ENCODE measurements at places on chromosomes 1 and 21.

DNA sequence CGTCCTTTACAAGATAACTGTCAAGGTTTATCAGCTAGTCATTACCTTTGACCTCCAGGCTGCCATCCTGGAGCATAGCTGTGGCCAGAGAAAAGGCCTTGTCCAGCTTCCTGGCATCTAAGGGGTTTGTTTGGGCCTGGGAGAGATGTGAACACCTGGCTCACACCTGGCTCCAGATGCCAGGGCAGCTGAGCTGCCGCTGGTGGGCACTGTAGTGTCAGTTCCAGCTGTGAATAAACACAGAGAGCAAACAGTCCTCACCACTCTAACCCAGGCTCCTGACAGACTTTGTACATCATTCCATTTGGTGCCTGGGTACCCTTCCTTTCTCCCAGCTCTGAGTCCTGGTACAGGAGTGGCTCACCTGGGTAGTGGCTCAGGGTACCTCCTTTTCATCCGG, 14.3 kb upstream of the KCNA10 start:
- DNase-seq: no peak

DNA sequence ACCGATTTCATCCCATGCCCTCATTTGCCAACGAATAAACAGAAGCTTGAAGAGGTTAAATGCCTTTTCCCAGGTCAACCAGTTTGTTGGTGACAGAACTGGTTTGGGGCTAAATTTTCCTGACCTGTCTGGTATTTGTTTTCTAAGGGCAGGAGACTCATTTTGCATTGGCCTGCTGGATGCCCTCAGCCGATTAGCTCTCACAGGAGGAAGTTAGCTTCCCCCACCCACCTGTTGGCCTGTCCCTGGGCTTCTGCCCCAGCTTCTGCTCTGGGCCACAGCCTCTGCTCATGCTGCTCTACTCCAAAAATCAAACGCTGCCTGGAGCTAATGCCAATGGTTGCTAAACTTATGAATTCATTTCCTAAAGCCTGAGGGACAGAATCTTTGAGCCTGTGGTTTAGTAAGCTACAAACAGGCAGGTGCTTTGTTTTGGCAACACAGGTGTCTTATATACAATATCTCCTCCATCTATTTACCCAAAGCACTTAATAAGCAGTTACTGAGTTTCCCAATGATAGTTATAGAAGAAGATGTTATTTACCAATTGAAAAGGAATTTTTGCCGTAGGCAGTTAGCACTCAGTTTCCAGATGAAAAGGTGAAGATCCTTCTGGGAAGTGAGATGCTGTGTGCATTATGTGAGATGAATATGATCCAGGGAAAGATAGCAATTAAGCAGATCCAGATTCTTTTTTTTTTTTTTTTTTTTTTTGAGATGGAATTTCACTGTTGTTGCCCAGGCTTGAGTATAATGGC, 82.3 kb downstream of the TM2D1 start:
- no peak for DNase-seq

DNA sequence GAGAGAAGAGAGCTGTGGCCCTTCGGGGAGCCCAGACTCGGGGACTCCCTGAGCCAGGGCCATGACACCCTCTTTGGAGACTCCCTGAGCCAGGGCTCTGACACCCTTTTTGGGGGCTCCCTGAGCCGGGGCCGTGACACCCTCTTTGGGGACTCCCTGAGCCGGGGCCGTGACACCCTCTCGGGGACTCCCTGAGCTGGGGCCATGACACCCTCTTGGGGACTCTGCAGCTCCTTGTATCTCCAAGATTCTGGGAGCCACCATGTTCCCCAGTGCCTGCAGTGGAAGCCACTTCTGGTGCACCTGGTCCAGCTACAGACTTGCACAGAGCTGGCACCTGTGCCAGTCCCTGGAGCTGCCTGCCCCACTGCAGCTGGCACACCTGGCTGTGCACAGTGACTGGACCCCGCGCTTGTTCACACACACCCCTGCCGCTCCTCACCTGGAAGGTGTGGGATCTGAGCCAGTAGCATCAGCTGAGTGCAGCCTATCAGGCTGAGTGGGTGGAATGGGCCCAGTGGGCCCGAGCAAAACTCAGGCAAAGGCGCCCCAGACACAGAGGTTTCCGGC, 3.8 kb upstream of the SSU72 start:
- DNase-seq: no peak

DNA sequence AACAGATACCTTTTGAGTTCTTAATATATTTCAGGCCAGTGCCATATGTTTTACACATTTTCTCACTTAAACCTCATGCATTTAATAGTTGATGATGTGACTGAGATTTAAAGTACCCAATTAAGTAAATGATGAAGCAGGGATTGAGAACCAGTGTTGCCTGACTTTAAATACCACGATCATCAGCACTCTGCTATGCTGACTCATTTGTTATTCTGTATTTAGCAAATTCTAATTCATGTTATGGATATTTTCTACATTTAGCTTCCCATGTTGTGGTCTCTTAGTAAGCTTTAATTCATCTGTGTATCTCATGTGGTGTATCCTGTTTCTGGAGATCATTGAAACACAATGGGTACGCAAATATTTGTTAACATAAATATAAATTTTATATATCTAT, 363.0 kb downstream of the PTBP2 start:
- DNase-seq: no peak

- no peak for DNase-seq
Observed at GRCh38 chr1:201409440-201409839, 10.3 kb upstream of the LAD1 start.

GRCh38 chr1:149848340-149849110, 50.8 kb upstream of the BOLA1 start:
- DNase-seq: no peak

- DNase-seq: no peak
Observed at GRCh38 chr1:17639703-17640340, 100.3 kb downstream of the ARHGEF10L start.

DNA sequence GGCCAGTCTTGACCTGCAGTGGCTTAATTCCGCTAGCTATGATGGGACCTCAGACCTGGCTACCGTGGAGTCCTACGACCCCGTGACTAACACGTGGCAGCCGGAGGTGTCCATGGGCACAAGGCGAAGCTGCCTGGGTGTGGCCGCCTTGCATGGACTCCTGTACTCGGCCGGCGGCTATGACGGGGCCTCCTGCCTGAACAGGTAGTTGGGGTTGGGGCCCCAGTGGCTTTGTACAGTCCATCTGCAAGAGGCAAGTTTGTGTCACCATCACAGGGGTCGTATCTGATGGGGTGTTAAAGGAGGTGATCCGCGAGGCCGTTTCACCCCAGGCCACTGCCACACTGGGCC, 2.9 kb downstream of the KLHL17 start:
- DNase-seq: no peak

DNA sequence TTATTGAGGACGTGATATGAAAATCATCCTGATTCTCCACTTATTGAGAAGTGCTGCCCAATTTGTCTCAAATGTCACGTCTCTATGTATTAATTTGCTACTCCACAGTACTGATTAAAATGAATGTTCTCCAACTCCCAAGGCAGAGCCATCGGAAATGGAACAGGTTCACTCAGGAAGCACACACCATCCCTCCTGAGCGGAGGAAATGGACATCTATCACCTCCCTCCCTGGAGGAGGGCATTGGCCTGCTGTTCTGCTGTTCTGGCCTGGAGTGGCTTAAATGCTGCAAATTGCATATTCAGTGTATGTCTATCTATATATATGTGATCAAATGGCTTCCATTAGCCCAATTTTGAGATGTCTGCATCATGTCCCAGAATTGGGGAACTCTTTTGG, 140.5 kb downstream of the CSMD2 start:
- no peak for DNase-seq

DNA sequence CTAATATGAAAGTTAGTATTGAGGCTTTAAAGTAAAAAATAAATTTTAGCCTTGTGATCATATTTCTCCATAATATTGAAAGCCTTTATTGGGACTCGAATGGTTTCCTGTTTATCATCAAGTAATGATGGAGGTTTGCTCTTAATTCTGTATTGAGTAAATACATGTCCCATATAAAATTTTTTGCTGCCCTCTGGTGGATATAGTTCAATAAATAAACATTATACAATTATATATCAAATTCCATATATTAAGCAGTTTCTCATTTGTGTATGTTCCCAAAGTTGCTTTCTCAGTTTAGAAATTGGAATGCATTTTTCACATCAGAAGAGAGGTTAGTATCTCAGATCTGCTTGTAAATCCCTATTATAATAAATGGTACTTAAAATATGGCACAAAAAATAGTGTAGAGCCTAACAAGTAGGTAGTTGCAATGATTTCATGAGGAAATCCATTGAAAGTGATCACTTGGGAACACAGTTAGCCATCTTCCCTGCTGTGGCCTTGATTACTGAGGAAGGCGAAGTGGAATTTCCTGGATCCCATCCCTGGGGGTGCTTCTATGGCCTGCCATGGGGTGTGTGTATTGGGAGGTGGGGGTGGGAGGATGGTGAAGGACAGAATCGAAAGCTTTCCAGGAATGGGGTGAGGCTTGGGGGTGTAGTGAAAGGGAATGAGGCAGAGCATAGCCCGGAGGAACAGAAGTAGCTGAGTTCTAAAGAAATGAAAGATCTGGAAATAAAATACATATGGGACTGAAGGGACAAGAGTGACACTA, 84.1 kb upstream of the C21orf91 start:
- no peak for DNase-seq

- DNase-seq: peak; percentile 84
Observed at GRCh38 chr1:146036965-146037646, 15.6 kb upstream of the HJV start.

DNA sequence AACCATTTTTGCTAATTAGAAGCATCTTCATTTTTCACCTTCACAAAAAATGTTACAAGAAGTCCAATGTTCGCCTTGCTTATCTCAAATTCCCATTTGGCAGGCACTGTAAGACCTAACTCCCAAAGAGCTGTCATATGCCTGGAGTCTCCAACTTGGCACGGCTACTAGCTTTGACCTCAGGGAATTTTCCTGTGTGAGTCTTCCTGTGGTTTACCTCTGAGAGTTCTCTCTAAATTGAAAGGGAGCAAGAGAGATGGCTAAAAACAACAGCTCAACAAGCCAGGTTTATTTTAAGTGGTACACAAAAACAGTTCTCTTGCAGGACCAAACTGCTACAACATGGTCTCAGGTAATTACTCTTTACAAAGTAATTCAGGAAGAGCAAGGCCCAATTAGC, 756.0 kb upstream of the ADGRL2 start:
- no peak for DNase-seq

DNA sequence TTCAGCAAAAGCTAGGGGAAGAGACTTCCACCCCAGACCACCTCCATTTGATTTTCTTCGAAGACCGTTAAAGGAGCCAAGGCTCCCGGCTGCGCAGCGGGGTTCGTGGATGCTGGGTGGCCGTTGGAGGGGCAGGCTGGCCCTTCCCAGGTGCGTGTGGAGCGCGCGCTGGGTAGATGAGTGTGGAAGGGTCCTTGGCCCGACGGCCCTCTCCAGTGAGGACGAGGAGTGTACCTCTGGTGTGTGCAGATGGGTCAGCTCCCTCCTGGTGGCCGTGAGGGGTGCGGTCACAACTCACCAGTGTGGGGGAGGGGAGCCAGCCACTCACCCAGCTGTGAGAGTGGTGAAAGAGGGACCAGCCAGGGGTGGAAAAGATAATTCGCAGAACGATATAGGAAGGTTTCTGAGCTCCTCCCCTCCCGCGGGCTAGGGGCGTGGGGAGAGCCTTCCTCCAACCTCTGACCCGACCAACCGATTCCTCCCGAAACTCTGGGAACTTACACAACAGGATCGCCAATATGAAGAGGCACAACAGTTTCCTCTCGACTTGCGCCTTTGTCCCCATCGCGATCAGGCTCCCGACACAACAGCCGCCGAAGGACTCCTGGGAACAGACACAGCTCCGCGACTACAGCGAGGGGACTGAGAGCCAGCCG, at the start of gene F11R:
Gene F11R, minus strand, starts transcription at position 644 of the 656 bp plus-strand sequence. Its CDS starts 79 bp downstream, at position 565.
- DNase-seq: peak; percentile 75

GRCh38 chr1:96049759-96050409, 671.7 kb upstream of the PTBP2 start:
- DNase-seq: no peak

GRCh38 chr1:3183813-3184212, 114.8 kb downstream of the PRDM16 start:
- DNase-seq: no peak

- no peak for DNase-seq
Observed at GRCh38 chr1:233662575-233663304, 48.8 kb downstream of the KCNK1 start.
